Upper lobe of right lung (tissue), 1 donor: ENCODE measurements at places on chromosomes 5 and 9. TPM values are rescaled to one million over a fixed set of nuclear protein-coding genes. Genes with fewer than 3 reads are reported as not detected.

LCP2 gene
- total RNA-seq, result 83.1 TPM

POU5F2 gene
- 1.6 TPM for total RNA-seq

EPB41L4B gene
- 10.1 TPM for total RNA-seq

SMIM32 gene
- total RNA-seq, result not detected

CNTRL gene
- 20.3 TPM for total RNA-seq

TTF1 gene
- total RNA-seq, result 12.1 TPM

PLGRKT gene
- total RNA-seq, result 18.0 TPM

LHFPL2 gene
- total RNA-seq, result 41.0 TPM

NAIP gene
- 28.8 TPM for total RNA-seq

SPATA31A3 gene
- total RNA-seq, result not detected

CCDC152 gene
- total RNA-seq, result 0.78 TPM

MARVELD2 gene
- total RNA-seq, result 32.4 TPM

DNA sequence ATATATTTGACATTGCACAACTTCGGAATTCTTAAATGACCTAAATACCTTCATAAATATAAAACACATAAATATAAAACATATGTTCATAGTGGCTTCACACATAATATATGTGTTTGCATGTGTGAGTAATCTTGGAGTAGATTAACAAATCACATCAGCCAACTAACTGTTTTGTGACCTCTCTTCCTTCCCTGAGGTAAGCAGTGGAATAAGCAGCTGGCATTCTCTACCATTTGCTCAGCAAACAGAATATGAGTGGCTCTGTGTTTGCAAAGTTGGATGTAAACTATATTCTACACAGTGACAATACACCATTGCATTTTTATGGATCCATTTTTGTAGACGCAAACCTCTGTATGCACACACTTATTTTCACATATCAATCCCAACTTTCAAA lies 189.9 kb downstream of the ACER2 start:
- no peak for DNase-seq

DNA sequence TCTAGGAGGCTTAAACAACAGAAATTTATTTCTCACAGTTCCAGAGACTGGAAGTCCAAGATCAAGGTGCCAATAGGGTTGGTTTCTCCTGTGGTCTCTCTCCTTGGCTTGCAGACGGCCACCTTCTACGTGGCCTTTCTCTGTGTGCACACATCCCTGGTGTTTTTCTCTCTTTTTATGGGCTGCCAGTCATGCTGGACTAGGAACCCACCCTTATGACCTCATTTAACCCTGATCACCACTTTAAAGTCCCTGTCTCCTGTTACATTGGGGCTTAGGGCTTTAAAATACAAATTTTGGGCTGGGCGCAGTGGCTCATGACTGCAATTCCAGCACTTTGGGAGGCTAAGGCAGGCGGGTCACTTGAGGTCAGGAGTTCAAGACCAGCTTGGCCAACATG lies 157.1 kb downstream of the TLE1 start:
- DNase-seq, result no peak

GRCh38 chr5:144390133-144390532 lies 219.5 kb downstream of the KCTD16 start:
- no peak for DNase-seq

GRCh38 chr9:89715318-89715858 lies 110.6 kb downstream of the GADD45G start:
- DNase-seq, result no peak

DNA sequence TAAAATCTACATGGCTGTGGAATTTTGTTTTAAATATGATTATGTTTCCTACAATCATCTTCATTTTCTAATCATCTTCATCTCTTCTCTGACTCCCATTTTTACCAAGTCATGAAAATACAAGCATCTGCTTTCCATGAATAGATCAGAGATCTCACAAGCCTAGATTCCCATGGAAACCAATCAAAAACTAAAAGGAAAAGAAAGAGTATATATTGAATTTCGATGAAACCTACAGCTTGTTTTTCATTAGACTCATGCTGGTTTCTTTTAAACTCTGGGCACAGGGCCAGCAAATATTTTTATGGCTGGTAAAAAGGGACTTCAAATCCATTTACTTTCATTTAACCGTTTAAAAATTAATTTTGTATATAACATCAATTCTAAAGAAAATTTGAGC lies 51.2 kb downstream of the INVS start:
- no peak for DNase-seq

- DNase-seq, result no peak
Measured at GRCh38 chr5:147674411-147674810, 108.1 kb downstream of the JAKMIP2 start.

- DNase-seq, result no peak
Measured at GRCh38 chr9:74573640-74574191, 76.6 kb downstream of the RORB start.

- DNase-seq, result no peak
Measured at GRCh38 chr9:128145536-128145935, 3.7 kb upstream of the LCN2 start.

GRCh38 chr9:16521868-16522411 lies 348.5 kb downstream of the BNC2 start:
- no peak for DNase-seq

GRCh38 chr9:86563936-86564335 lies 209.7 kb upstream of the TUT7 start:
- DNase-seq, result no peak

DNA sequence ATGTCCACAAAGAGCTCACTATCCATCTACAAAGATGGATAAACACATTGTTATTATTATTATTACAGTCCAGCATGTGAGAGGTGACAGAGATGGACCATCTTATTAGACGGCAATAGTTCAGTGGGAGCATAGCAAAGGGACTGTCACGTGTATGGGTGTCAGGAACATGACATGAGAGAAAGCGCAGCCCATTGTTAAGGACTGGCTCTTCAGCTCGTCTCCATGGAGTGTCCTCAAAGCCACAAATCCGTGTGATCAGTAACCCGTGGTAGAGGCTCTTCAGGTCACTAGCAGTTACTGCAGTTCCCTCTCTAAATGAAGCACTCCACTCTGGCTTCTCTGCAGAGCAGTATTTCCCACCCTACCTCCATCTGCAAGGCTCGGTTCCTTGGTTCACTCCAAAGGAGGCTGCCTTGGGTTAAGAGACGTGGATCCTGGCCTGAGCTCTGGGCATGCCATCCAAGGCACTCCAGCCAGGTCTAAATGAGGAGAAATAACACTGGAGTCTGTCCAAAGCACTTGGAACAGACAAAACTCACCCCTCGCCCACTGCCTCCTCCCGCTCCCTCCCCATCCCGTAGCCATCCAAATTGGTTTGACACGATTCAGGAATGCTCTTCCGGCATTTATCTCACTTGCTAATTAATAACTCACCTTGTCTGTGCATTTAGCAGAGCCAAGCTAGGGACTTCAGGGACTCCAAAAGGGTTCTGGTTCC lies 122.3 kb upstream of the WWC1 start:
- no peak for DNase-seq

DNA sequence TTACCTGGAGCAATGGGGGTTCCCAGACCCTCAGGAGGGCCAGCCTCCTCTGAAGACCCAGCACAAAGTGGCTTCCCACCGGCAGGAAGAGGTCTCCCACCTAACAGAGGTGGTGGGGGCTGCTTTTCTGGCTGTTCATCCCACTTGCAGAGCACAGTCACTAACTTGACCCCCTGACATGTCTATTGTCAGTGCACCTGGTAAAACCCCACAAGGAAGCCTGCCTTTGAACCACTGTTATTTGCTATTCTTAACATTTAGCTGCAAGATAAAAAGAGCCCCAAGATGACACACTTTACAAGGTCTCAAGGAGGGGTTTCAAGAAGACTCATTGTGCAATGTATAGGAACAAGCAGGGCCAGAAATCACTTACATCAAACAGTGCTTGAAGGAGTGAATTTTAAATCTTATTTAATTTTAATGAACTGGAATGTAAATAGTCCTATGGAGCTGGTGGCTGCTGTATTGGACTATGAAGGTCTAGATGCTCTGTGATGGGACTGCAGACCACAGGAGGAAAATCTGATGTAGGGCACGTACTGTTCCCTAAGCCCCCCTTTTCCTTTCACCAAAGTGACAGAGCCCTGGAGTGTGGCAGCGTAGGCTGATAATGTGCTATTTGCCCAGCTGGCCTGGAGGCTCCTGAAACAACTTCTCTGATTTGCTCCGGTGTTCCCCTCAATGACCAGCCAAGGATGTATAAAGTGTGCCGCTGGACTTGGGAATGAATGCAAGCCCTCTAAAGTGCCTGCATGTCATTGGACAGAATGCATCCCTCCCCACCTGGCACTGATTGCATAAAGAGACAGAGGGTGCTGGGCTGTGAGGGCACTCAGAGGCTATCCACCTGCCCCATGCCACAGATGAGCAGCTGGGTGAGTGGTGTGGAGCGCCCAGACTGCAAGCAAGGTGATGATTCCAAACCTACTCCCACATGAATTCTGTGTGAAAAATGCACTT lies 80.2 kb downstream of the PTPN3 start:
- DNase-seq, result no peak

DNA sequence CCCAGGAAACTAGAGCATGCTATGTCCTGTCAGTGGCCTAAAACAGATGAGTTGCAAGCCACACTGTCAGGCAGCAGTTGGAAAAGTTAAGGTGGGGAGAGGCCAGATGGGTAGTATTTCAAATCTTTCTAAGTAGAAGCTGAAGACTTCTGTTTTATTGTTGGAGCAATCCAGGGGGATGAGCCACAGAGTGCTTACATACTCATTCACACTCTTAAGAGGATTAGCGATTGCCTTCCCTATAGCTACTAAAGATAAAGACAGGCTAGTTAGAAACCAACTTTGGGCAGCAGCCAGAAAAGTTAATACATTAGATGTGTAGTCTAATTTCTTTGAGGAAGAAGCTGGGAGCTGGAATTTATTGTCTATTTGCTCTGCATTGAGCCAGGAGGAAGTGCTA lies 61.7 kb upstream of the ELAVL2 start:
- no peak for DNase-seq

- DNase-seq, result peak; percentile 59
Measured at GRCh38 chr9:134099123-134099761, 31.4 kb upstream of the BRD3 start.

DNA sequence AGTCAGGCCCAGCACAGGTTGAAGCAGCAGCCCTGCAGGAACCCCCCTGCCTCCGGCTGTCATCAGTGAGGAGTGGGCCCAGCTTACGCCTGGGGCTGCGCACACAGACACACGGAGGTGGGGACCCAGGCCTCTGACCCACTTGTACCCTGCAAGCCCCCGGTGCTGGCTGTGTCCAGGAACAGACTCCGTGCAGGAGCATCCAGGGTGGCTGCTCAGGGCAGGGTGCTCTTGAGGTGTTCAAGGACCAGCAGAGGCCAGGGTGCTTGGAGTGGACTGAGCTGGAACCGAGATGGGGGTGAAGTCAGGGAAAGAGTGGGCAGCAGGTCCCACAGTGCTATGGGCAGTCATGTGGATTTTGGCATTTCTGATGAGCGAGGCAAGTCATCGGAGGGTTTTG lies 199.5 kb downstream of the CACNA1B start:
- DNase-seq, result peak; percentile 55

GRCh38 chr5:125891061-125891725 lies 532.0 kb upstream of the GRAMD2B start:
- no peak for DNase-seq

DNA sequence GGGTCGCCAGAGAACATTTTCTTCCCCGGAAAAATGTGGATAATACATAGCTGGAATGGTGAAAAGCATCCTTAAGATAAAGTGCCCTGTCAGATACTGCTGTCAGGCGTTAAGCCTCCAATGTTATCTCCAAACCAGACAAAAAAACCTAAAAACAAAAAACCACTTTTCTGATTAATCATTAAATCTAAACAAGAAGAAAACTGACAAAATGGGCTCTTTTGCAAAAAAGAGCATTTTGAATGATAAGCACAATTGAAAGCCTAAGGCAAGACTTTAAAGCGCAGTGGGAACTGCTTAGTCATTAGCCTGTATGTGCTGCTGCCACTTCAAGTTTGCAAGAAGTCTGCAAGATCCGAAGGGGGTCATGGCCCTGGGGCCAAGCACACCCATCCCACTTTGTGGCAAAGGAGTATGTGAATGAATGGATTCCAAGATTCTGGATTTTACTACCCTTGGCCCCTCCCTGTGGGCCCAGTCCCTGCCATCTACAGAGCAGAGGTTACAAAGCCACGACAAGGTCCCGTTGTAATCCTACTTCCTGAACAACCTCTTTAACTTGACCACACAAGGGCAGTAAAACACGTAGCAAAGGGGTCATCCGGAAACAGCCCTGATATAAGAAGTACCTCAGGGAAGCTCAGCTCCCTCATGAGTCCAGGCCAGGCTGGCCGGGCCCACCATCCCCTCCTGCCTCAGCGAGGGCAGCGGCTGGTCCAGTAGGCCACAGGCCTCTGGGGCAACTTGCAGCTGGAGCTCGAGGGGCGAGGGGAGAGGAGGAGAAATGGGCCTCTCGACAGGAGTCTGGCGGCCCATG lies 29.7 kb downstream of the SHB start:
- no peak for DNase-seq

GRCh38 chr9:34647651-34648050 lies 1.2 kb downstream of the GALT start:
- DNase-seq, result no peak

GRCh38 chr5:109866051-109866450 lies 176.3 kb downstream of the MAN2A1 start:
- DNase-seq, result no peak

DNA sequence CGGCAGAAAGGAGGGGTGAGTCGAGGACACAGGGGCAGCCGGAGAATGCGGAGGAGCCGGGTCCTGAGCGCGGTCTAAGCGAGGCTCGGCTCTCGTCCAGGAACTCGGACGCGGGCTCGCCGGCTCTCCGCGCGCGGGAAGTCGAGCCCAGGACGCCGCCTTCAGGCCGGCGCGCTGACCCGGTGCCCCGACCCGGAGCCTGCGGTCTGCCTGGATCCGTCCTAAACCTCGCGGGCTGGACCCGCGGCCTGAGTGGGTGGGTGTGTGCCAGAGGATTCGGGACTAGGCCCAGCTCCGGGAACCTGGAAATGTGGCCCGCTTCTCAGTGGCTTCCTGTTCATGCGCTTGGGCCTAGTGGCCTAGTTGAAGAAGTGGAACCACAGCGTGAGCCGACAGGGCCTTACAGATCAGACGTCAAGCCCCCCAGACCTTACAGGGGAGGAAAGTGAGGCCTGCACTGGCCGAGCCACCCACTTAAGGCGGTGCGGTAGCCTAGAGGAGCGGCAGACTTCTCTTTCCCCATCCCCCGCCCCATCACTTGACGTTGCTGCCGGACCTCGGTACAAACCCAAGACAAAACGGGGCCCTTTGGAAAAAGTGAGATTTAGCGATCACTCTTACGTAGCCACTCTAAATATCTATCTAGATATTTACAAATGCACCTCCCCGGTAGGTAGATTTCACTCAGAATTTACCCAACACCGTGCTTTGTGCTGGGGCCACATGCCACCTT lies 1.2 kb downstream of the CDKN2B-AS1 start:
- DNase-seq, result peak; percentile 80

DNA sequence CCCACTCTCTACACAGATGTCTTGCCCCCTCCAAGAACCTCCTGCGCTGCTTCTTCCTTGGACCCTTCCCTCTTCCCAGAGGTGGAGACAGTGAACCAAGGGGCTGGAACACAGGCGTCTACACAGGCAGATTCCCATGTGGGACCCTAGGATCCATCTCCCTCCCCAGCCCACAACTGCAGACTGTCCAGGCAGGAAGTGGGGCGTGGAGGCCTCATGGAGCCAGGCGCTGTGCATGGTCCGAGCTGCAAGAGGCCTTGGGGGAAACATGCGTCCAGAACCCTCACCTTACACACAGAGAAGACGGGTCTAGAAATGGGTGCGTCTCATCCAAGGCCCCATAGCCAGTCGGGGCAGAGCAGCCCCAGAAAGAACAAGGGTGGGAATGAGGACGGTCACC lies 117.5 kb downstream of the VAV2 start:
- no peak for DNase-seq

- DNase-seq, result no peak
Measured at GRCh38 chr9:79812099-79812498, 240.3 kb downstream of the TLE4 start.

- DNase-seq, result no peak
Measured at GRCh38 chr9:22165144-22165543, 156.0 kb upstream of the CDKN2B start.
